Hypothalamus (tissue), 51 donors: ENCODE measurements at places on chromosomes 7 and 10.

GRCh38 chr10:97518301-97519043, 19.7 kb downstream of the UBTD1 start:
- DNase-seq, result no peak

- DNase-seq, result no peak
These were observed at the start of gene TFEC for GRCh38 chr7:116030651-116031276. Gene TFEC, minus strand, starts transcription at chr7:116030763. Its CDS starts 46,322 bp downstream, at chr7:115984441.

DNA sequence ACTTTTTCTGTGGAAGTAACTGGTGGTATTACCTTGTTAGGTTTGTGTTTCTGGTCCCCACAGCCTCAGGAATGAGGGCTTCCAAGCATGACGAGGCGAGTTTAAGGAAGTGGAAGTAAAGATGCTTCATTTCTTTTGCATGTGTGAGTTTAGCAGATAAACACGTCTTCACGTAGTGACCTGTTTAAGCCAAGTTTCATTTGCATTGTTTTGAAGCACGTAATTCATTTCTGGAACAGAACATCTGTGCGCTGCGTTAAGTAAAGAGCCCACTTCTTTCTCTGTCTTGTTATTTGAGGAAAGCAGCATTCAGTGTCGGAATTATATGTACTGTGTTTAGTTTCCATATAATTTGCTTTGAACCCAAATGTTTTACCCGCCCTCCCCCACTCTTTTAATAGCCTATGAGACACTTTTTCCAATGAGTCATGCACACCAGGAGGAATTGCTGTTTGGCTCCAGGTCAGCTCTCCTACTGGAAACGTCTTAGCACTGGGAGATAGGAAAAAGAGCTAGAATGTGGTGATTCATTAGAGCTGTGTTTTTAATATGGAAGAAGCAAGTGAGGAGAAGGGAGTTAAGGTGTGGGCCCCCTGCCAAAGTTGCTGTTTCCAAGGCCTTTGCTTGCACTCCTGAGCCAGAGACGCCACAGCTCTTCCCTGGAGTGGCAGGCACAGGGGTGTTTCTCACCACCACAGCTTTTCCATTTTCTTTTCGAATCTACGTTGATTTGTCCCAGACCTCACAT, 36.7 kb downstream of the BTBD16 start:
- DNase-seq, result no peak

GRCh38 chr7:22208799-22209198, 148.2 kb downstream of the RAPGEF5 start:
- DNase-seq, result no peak

DNA sequence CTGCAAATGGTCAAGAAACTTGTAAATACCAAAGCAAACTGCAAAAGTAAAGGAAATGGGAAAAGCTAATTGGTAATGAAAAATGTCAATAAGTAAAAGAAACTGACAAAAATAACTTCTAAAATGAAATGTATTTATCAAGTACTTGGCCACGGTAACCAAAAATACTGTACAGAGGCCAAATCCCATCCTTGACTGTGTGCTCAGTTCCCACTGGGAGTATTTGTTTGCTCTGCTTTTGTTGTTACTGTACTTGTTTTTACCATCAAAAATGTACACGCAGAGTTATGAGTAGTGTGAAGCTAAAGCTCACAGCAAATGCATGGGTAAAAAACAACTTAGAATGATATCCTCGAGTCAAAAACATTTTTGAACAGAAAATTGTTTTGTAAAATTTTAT, 31.1 kb downstream of the ENKUR start:
- DNase-seq, result no peak

DNA sequence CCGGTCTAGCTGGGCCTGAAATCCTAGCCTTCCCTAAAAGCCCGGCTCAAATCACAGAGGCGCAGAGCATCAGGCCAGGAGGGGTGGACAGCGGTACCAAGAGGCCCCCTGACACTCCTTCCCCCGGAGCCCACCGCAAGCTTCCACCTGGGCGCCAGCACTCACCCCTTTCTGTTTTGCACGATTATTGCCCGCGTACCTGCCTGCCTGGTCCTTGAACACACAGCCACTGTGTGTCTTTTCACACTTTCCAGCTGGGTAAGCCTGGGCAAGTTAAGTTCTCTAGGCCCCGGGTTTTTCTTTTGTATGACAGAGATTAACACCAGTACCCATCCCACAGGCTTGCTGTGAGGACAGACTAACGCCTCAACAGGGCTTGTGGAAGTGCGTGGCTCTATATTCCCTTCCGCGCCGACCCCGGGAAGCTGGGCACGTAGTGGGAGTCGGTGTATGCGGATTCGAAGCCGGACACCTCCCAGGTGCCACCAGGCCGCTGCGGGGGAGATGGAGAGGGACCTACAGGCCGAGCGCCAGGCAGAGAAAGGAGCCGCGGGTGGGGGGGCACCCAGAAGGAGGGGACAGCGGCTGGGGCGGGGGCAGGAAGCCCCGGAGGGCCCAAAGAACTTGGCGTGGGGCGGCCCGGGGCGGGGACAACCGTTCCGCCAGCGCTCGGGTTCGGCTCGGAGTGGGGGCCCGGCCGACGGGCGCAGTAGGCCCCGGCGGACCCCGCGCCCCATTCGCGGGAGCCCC, 792 bp downstream of the ZNF746 start:
- DNase-seq, result no peak

GRCh38 chr10:7605565-7606295, 61.0 kb downstream of the ITIH5 start:
- DNase-seq, result no peak

DNA sequence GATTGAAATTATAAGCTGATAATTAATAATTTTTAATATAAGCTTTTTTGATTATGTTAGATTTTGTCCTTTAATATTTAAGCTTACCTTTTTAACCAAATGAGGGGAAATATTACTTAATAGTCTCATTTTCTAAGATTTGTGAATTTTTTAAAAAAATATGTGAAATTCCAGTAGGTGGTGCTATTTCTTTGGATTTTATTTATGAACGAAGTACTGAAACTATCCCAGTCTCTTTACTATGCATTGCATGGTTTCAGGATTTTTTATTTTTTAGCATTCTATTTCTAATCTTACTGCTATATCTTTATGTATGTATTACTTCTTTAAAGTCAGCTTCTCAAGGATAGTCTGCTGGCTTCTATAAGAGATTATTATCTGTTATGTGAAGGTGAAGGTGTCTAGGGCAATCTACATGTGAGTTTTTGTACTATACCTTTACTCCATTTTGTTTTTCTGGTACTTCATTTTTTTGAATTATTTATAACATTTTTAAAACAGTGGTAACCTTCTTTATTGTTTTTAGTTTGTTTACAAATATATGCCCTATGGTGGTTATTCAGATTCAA, 78.3 kb downstream of the ATRNL1 start:
- no peak for DNase-seq

DNA sequence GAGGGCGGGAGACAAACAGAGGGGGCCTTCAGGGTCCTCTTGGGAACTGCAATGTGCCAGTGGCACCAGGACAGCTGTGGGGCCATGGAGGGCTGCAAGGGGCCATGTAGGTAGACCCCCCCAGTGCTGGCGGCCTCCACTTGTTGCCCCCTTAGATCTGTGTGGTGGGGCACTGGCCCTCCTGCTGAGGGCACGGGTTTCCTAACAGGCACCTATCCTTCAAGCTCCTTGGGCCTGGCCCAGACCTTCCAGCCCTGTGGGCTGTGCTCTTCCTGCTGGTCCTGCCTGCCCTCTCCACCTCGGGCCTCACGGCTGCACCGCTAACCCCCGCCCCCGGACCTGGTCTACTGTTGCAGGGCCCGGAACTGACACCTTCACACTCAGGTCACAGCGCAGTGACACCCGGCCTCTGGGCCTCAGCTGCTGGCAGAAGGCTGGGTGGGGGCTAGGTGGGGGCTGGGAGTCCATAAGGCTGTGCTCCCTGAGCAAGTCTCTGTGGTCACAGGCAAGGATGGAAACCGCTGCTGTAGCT, 12.6 kb downstream of the RASGEF1A start:
- DNase-seq, result no peak

DNA sequence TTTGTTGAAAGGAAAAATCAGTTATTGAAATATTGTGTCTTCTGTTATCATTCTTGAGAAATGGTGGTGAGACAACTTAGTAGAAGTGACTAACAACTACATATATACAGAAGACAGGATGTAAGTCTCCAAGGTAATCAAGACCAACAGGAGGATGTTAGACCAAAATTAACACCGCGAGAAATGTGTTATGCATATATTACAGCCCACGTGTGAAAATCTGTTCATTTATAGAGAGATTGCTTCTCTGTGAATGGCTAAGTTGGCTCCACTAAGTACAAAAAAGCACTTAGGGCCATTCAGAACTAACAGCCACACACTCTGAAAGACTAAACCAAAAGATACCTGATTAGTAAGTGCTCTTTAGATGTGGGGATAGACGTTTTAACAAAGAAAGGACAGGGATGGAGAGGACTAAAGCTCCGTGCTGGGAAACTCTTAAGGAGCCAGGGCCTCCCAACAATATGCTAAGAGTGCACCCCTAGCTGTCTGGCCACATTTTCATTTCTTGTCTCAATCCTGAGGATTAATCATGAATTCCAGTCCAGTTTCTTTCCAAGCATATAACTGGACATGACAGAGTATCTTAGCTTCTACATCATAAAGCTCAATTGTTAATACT, 26.5 kb downstream of the HDAC9 start:
- no peak for DNase-seq

DNA sequence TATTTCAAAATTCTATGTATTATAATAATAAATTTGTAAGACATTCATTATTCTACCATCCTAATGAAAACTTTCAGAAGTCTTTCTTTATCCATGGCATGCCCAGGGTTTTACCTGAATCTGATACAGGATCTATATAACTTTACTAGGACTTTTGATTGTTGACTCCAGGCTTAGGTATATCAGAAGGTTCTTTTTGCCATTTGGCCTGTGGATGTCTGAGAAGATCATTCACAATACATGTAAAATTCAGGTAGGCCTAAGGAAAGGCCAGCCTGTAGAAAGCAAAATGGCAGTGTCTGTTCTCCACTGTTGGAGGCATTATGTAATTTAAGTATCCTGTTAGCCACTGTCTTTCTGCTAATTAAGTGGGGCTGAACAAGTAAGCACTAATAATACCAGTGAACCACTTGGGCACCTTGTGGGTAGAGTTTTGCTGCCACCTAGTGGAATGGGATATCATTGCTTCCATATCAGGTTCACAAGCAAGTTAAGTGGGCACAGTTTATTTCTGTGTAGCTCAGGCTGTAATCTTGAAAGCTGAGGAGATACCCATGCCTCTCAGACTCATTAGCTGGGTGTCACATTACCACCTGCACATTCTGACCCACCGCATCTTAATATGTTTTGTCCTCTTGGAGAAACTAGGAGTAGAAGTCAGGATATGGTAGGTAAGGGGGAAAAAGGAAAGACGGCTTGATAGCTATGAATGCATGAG, 105.5 kb downstream of the SEPTIN7 start:
- no peak for DNase-seq

DNA sequence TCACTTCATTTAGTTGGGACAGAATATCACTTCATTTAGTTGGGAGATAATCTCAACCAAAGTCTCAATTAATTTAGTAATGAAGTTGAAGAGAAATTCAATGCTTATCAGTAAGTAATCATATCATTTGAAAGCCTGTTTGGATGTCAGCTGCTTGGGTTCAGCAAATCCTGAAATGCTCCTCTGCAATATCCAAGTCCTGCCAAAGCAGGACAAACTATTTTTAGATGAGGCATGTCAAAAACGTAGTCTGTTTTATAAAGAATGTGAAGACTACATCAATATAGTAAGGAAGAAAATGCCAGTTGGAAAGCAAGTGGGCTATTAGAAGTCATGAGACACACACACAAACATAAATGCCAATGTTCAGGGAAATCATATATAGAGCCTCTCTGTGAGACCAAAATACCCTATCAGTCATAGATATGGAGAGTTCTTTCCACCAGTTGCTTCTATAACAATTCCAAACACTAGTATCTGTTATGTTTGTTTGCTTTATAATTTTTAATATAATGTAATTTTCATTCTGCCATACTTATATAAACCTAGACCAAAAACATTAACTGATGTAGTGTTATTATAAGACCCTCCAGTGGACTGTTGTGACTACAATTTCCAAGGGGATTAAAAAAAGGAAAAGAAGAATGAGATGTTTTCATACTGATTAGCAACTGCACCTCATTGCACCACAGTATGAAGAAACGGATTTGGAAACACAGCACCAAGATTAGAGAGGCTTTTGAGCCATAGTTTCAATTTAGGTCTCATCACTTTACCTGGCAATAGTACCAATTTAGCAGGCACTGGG, 160.7 kb downstream of the LRRTM3 start:
- no peak for DNase-seq

DNA sequence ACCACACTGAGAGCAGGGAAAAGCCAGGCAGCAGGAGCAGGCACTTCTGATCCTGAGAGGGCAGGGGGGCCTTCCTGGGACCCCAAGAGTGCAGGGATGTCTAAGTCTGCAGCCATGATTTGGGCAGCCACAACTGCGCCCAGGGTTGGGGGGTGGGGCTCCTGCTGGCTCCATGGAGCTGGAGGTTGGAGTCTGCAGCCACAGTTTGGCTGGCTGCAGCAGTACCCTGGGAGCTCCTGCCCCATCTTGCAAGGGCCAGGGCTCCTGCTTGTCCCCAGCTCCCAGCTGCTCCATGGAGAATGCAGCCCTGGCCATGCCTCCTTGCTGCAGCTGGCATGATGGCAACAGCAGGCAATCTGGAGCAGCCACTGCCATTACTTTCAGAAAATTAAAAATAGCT, 679.7 kb upstream of the LRRTM3 start:
- DNase-seq, result no peak

DNA sequence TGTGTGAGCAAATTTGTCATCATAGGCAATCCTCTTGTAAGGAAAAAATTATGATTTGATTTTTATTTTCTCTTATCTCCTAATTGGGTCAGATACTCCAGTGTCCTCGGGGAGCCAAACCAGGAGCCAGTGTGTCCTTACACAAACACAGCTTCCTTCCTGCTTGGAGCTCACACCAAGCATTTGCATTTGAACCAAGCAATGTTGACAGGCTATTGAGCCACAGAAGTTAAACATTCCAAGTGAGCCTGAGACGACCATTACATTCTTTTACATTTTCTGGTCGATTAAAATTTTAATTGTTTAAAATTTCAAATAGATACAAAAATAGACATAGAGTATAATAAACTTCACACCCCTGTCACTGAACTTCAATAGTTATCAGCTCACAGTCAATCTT, 194.8 kb downstream of the CFTR start:
- no peak for DNase-seq

DNA sequence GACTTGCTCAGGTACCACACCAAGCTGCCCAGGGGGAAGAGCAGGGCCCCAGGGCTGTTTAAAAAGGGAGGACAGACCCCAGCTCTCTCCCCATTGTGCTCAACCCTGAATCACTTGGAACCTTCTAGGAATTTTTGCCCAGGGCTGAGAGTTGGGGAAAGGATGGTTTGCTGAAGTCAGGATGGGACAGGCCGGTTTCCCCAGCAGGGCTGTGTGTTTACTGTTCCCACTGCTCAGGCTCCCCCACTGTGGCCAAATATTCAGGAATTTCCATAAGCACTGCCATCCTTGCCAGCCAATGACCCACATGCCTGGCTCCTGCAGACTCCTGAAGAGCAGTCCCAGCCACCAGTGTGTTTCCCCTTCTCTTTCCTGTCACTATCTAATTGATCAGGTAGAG, 120.7 kb downstream of the WDFY4 start:
- DNase-seq, result no peak

DNA sequence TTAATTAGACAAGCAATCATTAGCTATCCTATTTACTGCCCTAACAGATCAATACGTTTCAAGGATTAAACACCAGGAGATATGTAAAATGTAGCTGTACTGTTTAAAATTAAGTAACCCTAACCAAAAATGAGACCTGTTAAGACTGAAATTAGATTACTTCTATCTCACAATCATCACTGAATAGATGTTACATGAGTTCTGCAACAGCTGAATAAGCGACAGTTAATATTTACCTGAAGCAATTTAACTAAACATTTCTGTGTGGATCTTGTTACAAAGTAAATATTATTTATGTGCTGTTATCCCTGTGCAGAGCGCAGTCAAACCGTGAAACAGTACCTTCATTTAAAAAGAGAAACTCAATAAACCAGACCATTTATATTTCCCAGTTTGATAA, 122.5 kb downstream of the RELN start:
- DNase-seq, result no peak
